ENCODE measurements at places on chromosomes 7 and 10. TPM values are rescaled to one million over a fixed set of nuclear protein-coding genes. Genes with fewer than 3 reads are reported as not detected.

- DNase-seq: no peak
Observed at GRCh38 chr7:28037220-28038010, 143.2 kb downstream of the JAZF1 start.

- DNase-seq: no peak
Observed at GRCh38 chr7:82740246-82740848, 296.8 kb upstream of the CACNA2D1 start.

DNA sequence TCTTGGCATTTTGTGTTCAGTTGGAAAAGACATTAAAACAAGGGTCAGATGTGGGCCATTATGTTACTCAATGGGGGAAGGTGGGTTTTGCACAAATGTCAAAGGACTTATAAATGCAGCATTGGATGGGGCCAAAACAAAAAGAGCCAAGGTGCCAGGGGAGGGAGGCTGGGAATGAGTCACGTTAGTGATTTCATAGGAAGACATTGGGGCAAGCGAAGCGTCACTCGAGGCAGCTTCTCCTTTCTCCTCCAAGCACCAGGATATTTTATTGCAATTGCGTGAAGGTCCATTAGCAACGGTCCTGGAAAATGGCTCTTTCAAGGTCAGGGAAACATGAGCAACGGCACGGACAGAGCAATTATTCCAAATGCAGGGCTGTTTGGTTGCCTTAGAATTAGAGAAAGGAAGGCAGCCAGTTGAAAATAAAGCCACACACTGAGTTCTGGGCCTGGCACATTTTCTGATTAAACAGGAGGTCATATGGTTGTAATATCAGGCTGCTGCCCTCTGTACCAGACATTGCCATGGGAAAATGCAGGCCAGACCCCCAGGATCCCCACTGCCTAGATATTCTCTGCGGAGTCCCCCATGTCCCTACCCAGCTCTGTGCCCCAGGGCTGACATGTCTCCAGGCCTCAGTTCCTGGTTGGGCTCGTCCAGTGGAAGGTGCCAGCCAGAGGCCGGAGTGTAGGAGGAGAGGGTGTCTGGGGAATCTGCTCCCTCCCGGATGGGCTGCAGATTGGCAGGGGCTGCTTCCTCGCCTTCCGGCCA lies 63.3 kb upstream of the NANOS1 start:
- no peak for DNase-seq

- DNase-seq: no peak
Observed at GRCh38 chr10:106942035-106942662, 222.4 kb downstream of the SORCS1 start.

GRCh38 chr7:37342176-37342687 lies 106.4 kb downstream of the ELMO1 start:
- no peak for DNase-seq

GRCh38 chr10:94413361-94413760 lies 11.0 kb downstream of the TBC1D12 start:
- no peak for DNase-seq

Gene KIF11
- 11.8 TPM for polyA plus RNA-seq

Gene SH2B2
- polyA plus RNA-seq: 17.7 TPM

All from forelimb muscle (tissue), 1 donor.